ENCODE measurements at places on chromosomes 13 and 19.

DNA sequence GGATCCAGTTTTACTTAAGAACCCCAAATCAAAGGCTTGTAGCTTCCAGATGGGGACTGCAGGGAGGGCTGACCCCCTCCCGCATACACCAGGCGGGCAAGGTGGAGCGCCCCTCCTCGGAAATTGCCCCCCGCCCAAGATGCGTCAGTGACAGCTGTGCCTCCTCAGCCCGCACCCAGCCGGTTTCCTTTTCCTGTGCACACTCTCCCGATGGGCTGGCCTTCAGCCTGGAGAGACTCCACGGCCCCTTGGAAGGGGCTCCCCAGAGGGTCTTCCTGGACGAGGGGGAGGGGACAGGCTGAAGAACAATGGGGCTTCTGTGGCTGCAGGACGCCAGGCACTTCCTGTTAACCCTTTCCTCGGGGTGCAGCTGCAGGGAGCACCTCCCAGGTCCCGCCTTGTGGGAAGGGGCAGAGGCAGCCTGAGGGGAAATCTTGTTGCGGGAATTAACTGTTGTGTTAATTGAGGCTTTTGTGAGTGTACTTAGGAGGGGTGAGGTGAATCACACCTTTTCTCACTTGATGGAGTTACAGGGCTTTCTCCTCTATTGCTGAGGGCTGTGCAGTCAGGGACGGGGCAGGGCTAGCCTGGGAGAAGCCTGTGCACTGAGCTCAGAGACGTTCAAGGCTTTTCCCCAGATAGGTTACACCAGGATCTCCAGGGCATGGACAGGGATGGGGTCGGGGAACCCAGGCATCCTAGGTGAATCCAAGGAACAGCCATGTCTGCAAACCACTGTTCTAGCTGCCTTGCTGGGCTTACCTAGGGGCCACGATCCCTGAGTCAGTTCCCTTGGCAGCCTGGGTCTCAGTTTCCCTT is 14.3 kb downstream of the IER2 start:
- peak; percentile 37 for DNase-seq

- no peak for DNase-seq
These were observed 395.8 kb upstream of the KLF12 start for GRCh38 chr13:74530011-74530410.

DNA sequence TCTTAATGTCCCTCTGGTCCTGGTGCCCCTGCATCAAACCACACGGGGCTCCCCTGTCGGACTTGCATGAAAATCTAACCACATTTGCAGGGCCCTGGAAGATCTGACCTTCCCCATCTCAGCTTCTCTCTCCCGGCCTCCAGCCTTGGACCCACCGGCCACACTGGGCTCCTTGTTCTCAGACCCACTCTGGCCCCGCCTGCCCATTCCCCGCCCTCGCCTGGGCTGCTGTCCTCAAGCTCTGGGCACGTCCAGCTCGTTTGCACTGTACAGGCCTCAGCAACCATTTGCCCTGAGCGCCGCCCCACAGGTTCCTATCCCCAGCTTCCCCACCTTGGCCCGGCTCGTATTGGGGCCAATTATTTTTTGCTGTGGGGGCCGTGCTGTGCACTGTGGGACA is 10.5 kb downstream of the MYO9B start:
- no peak for DNase-seq

DNA sequence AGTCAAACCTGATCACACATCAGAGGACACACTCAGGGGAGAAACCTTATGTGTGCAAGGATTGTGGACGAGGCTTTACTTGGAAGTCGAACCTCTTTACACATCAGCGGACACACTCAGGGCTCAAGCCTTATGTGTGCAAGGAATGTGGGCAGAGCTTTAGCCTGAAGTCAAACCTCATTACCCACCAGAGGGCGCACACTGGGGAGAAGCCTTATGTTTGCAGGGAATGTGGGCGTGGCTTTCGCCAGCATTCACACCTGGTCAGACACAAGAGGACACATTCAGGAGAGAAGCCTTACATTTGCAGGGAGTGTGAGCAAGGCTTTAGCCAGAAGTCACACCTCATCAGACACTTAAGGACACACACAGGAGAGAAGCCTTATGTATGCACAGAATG is 8.2 kb upstream of the ZNF527 start:
- no peak for DNase-seq

DNA sequence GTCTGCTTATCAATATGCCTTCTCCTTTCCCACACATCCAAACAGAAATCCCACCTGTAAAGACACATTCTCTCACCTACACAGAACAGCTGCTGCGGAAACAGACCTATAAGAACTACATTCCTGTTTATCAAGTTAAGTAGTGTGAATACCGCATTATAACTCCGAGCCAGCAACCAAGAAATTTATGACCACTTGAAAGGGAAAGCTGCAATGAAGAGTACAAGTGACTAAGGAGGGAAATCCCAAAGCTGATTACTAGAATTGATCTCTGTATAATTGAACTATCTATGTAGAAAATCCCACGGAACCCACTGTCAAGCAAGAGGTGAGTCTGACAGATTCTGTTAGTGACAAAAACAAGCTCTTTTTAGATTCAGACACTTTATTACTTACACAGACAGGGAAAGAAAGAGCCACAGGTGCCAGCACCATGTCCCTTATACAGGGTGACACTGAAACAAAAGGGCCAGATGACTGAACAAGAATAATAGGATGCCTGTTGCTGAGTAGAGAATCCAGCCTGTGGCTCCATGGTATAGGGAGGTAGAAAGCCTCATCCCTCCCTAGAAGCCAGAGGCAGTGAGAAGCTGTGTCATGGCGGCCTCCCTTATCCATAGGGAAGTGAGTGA is 1.6 kb upstream of the IGFL4 start:
- no peak for DNase-seq

DNA sequence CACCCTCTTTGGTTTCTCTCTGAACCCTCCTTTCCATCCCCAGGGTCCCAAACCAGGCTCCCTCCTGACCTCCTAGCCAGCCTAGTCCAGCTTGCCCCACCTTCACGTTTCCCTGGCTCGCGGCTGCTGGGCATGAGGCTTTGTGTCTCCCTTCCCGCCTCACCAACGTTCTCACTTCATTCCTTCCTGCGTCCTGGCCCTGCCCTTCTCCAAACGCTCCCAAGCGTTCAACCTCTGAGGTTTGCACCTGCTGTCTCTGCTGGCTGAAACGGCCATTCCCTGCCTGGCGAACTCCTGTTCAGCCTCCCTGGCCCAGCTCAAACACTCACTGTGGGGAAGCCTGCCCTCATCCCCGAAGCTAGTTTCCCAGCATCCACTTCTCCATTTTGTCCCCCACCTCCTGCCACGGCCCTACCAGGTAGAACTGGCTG is 12.4 kb downstream of the EPS8L1 start:
- no peak for DNase-seq

DNA sequence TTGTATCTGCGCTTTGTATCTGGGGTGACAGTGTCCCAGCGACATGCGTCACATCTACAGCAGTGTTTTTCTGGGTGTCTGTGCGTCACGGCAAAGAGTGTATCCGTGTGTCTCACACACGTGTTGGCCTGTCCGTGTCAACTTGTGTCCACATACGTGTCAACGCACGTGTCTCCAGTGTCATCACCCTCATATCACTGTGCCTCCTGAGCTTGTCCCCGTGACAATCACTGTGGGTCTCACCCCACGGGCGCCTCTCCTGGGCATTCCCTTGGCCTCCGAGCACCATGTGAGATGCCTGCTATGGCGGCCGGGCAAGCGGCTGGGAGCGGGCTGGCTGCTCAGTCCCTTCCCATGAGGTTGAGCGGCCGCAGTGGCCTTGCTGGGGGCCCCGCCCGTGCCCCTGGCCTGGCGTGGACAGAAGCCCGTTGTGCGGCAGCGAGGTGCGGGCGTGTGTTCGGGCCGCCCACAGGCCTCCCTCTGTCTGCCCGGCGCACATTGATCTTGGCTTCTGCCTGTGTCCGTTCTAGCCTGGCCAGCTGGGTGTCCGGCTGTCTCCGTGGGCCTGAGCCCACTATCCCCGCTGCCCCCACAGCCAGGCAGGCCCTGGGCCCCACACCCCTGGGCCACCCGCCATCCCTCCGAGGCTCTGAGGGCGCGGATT is 6.4 kb downstream of the NFIX start:
- DNase-seq: no peak

GRCh38 chr19:28609091-28609755 is 603.7 kb downstream of the UQCRFS1 start:
- DNase-seq: no peak

- DNase-seq: no peak
These were observed 767.6 kb upstream of the SLITRK1 start for GRCh38 chr13:84649853-84650252.

- no peak for DNase-seq
These were observed 22.0 kb downstream of the VWA8 start for GRCh38 chr13:41938918-41939317.

DNA sequence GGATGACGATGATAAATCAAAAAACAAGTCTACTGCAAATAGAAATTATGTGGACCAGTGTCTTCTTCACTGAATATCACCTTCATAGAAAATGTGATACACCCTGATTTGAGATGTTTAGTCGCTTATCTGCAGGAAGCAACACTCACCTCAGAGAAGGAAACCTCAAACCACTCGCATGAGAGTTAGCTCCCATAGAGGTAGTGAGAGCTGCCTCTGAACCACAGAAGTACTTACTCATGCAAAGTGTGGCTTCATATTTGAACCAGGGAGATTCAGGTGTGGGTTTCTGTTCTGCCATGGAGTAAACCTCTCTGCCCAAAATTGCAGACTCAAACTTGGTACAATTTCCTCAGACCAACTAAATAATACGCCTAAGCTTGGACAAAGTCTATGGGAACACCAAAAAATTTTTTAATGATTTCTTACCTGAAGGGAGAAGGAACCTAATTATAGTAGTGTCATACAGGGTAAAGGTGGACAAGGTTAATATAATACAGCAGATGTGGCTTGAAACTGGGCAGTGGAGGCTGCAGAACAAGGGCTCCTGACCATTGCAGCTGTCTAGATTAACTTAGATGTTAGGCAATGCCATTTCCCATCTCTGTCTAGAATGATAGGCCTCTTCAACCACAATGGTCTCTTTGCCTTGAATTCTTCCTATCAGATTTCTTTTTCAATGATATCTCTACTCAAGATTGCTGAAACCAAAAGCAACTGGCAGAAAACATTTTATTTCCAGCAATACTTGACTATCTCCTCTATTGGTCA is 29.6 kb upstream of the RCBTB2 start:
- peak; percentile 96 for DNase-seq

All from activated CD4-positive, alpha-beta T cell treated with anti-CD3 and anti-CD28 coated beads, Interleukin-2, Interleukin-4, amounts not matched to agents 100 ng/mL and 50 ng/mL, durations not matched to agents 16 hours and 8 hours (primary cell).